ENCODE measurements at places on chromosomes 3 and 15.

DNA sequence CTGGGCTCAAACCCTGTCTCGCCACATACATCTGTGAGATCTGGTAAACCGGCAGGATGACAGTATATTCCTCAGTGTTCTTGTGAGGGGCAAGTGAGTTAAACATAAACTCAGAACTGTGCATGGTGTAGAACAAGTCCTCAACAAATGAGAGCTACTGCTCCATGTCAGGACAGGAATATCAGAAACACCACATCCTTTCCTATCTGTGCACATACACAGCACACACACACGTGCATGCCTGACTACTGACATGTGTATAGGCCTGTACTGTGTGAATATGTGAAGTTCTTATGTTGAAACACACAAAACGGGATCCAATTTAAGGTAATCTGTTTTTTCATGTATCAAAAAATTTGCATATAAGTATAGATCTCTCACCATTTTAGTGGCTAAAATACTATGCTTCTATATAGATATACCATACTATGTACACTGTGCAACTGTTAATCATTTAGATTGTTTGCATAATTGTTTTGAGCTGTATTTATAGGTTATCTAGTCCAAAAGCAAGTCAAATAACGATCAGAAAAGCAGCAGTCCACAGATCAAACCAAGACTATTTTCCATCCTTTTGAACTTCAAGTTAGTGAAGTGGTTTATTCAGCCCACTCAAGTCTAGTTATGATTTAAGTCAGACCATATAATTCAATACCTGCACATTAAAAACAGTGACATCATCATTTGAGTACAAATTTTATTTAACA, 44.8 kb downstream of the CCR4 start:
- no peak for DNase-seq

DNA sequence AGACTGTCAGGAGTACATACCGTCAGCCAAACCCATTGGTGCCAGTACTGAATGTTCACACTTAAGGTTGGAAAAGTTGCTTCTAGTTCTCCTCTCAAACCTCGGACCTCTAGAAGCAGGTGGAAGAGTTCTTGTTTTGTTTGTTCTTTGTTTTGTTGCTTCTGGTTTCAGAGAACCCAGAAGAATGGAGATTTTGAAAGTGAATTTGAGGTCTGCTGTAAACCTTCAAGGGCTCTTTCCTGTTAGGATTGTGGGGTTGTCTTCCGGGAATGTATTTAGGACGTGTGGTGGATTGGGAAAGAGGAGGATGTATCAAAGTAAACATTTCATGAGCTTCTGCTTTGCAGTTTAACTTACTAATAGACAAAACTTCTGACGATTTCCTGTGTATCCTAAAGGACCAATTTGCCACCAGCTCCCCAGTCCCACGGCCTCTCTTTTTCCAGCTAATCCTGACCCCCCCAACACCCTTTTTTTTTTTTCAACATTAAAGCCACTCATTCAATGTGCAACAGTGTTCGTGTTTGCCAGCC, 50.3 kb downstream of the FILIP1L start:
- DNase-seq = no peak

DNA sequence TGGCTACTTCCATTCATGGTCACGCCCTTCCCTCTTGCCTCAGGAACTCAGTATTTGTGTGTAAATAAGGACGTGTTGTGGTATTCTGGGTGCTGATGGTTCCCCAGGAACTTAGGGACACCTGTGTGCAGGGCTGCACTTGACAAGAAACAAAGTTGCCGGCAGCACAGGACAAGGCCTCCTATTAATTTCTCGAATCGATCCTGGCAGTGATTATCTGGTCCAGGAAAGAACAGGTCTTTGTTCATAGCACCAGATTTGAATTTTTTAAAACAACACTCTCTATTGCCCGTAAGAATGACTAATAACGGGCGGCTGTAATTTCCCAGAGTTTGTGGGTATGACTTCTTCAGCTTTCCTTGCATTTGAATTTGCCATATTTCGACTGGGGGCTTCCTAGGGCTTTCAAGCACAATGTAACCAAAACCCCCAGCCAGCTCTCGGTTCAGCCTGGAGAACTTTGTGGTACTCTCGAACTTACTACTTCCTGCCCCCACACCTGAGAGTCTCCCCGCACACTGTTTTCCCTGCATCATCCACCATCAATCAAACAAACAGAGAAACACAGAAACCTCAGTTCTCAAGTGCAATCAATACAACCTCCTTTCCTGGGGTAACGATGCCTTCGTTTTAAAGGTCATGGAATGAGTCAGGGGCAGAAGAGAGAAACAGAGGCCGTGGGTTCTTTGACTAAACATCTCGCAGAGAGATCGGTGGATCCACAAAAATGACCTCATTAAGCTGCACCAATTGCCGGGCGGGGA, 241.7 kb upstream of the ICE2 start:
- no peak for DNase-seq

DNA sequence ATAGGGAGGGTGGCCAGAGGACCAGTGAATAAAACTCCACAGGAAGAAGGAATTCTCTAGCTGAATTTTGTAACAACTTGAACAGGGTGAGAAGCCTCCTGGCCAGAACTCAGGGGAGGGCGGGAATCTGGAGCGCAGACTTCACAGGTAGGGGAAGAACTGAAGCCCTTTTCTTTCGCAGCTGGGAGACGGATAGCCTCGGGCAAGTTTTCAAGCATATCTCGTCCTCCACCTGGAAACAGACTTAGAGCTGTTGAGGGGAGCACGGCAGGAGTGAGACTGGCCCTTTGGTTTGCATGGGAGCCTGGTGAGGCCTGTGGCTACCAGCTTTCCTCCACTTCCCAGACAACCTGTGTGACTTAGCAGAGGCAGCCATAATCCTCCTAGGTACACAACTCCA, 10.9 kb upstream of the RPL39L start:
- DNase-seq = no peak

DNA sequence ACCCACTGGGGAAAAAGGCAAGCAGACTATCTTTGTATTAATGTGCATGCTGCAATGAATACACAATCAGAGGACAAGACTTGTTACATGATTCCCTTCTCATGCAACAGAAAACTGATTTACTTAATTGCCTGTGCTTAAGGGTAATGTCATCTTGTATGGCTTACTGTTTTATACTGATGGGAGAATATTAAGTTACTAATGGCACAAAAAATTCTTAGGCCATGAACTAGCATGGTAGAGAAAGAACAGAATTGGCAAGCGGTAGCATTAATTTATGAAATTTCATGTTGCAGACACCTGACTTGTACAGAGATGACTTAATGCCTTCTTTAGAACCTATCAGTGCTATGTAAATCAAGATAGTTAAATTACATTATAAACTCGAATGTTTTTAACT, 282.3 kb downstream of the CNTN3 start:
- DNase-seq = no peak

- DNase-seq = no peak
Measured at GRCh38 chr3:159786489-159787177, 202.0 kb upstream of the IL12A start.

- DNase-seq = no peak
Measured at GRCh38 chr3:64215103-64215502, 10.2 kb downstream of the PRICKLE2 start.

DNA sequence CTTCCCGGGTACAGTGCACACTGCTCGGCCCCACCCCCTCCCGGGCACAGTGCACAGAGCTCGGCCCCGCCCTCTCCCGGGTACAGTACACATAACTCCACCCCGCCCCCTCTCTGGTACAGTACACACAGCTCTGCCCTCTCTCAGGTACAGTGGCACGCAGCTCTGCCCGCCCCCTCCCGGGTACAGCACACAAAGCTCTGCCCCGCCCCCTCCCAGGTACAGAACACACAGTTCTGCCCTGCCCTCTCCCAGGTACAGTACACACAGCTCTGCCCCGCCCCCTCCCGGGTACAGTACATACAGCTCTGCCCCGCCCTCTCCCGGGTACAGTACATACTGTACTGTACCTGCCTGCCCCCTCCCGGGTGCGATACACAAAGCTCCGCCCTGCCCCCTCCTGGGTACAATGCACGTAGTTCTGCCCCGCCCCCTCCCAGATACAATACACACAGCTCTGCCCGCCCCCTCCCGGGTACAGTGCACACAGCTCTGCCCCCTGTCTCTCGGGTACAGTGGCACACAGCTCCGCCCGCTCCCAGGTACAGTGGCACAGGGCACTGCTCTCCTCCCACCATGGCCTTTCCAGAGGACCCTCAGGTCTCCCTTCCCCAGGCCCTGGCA, 16.4 kb upstream of the PRR20G start:
- no peak for DNase-seq
